Tongue (tissue), 3 donors: ENCODE measurements at places on chromosomes 3 and 15.

- no peak for DNase-seq
These were observed 7.7 kb upstream of the CDCP1 start for GRCh38 chr3:45153658-45154437.

DNA sequence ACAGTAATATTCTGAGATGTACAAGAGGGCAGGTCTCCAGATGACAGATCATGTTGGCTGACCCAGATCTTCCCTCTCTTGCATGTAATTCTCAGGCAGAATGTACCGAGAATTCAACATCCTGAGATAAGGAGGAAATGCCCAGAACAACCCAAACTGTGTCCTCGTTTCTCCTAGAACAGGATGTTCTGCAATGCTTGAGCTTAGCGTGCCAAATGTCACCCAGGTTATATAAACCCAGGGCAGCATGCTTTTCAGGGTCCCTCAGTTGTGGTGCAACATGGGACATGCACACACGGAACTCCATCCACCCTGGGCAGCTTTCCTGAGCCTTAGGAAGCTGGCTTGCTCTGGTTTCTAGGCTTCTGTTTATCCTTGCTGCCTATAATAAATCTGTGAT is 102.1 kb upstream of the CMC1 start:
- no peak for DNase-seq

DNA sequence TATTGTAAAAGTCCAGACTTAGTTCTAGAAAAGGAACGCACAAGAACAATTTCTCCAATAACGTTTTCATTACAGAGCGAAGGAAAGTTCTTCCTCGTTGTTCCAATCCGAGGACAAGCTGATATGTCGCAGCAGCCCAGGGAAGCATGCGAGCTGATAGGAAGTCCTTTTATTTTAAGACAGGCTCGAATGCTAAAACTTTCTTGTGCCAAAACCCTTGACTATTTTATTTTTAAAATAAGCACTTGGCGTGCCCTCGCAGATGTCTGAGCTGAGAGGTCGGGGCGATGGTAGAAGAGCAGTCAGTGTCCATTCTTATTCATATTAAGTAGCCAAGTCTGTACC is 433 bp upstream of the MITF start:
- no peak for DNase-seq

DNA sequence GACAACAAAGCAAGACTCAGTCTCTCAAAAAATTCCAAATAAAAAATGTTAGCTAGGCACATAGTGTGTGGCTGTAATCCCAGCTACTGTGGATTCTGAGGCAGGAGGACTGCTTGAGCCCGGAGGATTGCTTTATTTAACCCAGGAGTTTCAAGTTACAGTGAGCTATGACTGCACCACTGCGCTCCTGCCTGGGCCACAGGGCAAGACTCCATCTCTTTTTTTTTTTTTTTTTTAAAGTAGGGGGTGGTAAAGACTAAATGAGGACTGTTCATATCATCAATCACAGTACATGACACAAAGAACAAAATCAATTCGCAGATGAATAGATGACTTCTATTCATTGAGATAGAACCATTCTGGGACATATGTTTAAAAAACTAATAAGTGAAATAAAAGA is 48.1 kb downstream of the ACAP2 start:
- no peak for DNase-seq

- peak; percentile 69 for DNase-seq
These were observed 70.8 kb downstream of the TBC1D2B start for GRCh38 chr15:78006567-78007205.

DNA sequence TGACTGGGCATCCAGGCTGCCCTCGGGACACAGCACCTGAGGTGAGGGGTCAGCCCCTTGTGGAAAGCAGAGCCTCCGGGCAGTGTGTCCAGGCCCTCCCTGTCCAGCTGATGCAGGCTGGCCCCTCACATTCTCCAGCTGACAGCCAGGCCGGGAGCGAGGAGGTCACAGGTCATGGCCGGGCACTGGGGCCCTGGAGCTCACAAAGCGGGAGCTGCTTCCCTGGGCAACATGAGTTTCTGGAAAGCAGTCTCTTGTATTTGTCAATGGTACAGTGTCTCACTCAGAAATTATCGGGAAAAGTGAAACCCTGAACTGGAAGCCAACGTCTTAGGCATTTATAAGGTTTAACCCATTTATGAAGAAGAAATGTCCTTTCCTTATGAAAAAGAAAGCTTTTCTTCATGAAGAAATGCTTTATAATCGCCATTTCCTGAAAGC is 118.5 kb downstream of the OPA1 start:
- no peak for DNase-seq

DNA sequence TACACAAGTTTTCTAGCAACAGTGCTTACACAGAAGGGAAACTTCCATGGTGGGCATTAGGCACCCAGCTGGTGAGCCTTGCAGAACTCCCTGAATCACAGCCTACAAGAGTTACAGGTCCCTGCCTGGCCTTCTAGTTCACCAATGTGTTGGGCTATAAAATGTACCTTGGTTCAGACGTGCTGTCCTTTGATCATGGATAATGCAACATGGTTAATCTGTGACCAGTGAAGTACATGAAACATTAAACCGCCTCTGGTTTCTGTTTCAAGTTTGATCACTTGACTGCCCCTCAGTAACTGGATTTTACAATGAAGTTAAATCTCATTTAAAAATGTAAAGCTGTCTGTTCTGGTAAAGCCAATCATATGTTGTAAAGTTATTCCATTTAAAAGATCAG is 51.8 kb downstream of the FMN1 start:
- no peak for DNase-seq

DNA sequence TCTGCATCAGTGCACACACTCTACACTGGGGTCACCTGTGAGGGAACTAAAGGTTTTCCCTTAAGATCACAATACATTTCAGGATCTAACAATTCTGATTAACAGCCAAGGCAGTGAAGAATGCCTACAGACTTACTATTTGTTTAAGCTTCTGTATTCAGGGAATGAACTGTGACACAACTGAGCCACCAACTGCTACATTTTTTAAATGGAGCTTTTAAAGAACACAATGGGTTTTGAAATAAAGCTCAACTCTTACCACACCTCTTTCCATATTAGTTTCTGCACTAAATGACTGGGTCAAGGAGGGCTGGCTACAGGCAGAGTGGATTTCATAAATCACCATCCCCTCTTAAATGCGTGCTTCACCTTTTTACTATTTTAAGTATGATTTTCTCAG is 100.2 kb downstream of the TMCC1 start:
- DNase-seq, result peak; percentile 18
